ENCODE measurements at places on chromosomes 16 and 17.

- no peak for DNase-seq
Measured at GRCh38 chr17:18974407-18975149, 22.6 kb downstream of the SLC5A10 start.

DNA sequence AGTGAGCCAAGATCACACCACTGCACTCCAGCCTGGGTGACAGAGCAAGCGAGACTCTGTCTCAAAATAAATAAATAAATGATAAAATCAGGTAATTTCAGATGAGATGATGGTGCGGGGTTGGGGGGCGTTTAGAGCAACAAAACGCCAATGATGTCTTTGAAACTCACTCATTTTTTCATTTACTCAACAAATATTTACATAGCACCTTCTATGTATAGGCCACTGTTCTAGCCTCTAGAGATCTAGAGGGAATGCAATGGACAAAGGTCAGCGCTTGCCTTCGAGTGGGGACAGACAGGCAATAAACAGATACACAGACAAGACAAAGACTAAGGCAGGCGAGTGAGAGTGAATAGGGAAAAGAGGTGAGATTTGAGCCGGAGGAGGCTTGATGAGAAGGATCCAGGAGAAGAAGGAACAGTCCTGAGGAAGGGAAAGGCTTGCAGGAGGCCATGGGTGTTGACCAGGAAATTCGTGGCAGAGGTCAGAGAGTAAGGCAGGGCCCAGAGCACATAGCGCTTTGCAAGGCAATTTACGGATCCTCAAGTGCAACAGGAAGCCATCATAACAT, 14.1 kb downstream of the ALDH3A1 start:
- DNase-seq: no peak

DNA sequence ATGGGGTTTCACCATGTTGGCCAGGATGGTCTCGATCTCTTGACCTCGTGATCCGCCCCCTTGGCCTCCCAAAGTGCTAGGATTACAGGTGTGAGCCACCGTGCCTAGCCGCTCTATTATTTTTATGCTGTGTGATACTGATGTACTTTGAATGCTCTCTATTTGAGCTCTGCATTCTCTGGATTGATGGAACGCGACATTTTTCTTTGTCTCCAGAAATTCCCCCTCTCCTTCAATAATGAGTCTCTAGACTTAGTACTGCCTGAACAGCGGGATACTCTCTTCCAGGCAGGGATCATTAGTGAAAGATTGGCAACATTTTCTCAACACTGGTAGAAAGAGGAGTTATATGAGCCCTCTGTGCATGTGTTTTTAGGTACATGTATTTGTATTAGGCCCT, 93.3 kb upstream of the CLEC3A start:
- no peak for DNase-seq

DNA sequence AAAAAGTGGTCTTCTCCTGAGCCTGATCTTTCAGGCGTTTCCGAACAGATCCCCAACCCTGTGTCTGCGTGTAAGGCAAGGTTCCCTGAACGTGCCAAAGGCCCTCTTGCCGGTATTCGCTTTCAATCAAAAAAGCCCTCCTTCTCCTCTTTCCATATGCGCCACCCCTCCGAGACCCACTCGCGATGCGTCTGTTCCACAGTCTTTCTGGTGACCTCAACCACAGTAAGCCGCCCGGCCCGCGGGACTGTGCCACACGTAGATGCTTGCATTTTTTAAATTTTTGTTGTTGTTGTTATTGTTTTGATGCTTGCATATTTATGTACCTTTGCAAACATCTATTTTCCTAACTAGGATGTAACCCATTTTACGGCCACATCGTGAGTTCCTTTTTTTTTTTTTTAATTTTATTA, 607 bp upstream of the PRPSAP1 start:
- no peak for DNase-seq
